ENCODE measurements at places on chromosomes 2 and 18.

DNA sequence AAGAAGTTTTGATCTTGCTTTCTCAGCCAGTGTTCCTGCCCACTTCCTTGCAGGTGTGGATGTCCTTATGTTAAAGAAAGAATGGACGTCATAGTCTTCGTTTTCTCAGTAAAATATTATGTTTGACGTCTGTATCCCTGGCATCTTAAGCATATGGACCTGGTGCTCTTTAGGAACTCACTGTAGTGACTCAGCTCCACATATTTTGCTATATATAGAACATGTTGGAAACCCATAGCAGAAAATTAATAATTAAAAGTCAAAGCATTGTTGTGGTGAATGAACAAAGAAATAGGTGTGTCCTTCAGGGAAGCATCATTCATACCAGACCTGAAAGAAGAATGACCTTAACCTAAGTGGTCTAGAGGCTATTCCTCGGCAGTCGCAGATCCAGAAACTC, 196.1 kb downstream of the MCFD2 start:
- no peak for DNase-seq

- DNase-seq, result no peak
These were observed 74.7 kb upstream of the MGAT4A start for GRCh38 chr2:98805412-98806171.

- no peak for DNase-seq
These were observed 552.9 kb downstream of the TDRD15 start for GRCh38 chr2:21676676-21677075.

GRCh38 chr18:79587226-79587741, 92.3 kb upstream of the CTDP1 start:
- DNase-seq, result no peak

GRCh38 chr2:226330206-226330605, 469.4 kb downstream of the IRS1 start:
- no peak for DNase-seq

DNA sequence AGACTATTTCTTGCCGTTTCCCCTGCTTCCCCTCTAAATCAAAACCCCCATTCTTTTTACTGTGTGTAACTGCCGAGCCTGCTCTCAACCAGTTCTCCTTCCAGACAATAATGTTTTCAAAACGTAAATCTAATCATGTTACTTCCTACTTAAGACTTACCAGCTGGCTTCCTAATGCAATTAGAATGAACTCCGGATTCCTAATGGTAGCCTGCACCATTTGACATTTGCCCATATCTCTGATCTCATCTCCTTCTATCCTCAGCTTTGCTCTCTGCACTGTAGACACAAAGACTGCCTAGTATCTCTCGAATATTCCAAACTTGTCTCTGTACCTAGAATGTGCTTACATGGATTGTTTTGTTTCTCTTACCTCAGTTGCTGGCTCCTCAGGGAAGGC, 12.9 kb downstream of the TTL start:
- no peak for DNase-seq

DNA sequence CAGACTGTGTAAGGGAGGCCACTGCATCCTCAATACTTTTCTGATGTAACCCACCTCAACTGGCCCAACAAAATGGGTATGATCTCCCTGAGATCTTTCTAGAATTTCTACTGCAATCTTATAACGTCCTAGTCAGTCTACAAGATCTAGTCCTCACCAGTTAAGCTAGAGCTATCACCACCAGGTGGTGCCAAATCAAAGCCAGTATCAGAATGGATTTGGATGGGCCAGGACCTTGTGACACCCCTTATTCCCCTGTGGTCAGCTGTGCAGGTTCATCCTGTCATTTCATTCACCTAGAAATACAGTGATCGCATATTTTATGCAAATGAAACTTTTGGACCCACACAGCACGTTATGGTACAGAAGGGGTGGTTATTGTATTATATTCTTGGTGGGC, 90.3 kb downstream of the OLA1 start:
- no peak for DNase-seq

GRCh38 chr18:29647700-29648099, 1394.8 kb downstream of the DSC3 start:
- DNase-seq, result no peak

All from GOT3 (cell line).